RWPE1 (cell line): ENCODE measurements at places on chromosomes 16 and 17.

- DNase-seq = no peak
Observed at GRCh38 chr17:34579979-34580684, 750 bp downstream of the TMEM132E start.

GRCh38 chr17:38428643-38429371 lies 543 bp downstream of the ARHGAP23 start:
- peak; percentile 70 for DNase-seq

DNA sequence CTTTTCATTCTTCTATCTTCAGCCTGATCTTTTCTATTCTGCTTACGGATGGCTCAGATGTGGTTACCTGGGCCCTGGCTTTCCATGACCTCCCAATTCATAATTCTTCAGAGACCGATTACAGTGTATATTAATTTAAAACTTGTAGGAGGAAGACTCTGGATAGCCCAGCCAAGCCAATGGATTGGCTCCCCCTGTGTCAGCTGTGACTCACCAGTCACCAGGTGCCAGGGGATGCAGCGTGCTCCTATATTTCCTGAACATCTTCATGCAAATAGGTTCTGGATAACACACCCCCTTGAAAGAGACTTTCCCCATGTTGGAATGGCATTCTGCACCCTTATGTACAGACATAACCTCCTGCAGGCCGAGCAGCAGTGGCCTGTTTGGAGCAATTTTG lies 208.3 kb upstream of the WSCD1 start:
- DNase-seq = no peak

- no peak for DNase-seq
Observed at GRCh38 chr17:62855156-62855555, 47.0 kb upstream of the MARCHF10 start.

DNA sequence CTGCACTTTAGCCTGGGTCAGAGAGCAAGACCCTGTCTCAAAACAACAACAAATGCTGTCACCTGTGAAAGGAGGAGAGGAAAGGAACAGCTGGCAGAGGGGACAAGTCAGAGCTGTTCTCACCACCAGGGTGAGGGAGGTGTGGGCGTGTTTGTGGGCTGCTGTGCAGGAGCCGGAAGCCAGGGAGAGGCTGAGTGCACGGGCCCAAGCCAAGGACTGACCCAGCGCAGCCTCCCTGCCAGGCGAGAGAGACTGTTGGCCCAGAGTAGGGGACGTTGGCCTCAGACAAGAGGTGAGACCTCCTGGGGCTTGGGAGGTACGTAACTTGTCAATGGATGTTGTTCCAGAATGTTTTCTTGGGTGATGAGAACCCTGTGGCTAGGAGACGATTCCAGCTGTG lies 10.7 kb downstream of the SPNS2 start:
- DNase-seq = no peak

GRCh38 chr17:7915179-7915610 lies 894 bp downstream of the RNF227 start:
- peak; percentile 33 for DNase-seq

DNA sequence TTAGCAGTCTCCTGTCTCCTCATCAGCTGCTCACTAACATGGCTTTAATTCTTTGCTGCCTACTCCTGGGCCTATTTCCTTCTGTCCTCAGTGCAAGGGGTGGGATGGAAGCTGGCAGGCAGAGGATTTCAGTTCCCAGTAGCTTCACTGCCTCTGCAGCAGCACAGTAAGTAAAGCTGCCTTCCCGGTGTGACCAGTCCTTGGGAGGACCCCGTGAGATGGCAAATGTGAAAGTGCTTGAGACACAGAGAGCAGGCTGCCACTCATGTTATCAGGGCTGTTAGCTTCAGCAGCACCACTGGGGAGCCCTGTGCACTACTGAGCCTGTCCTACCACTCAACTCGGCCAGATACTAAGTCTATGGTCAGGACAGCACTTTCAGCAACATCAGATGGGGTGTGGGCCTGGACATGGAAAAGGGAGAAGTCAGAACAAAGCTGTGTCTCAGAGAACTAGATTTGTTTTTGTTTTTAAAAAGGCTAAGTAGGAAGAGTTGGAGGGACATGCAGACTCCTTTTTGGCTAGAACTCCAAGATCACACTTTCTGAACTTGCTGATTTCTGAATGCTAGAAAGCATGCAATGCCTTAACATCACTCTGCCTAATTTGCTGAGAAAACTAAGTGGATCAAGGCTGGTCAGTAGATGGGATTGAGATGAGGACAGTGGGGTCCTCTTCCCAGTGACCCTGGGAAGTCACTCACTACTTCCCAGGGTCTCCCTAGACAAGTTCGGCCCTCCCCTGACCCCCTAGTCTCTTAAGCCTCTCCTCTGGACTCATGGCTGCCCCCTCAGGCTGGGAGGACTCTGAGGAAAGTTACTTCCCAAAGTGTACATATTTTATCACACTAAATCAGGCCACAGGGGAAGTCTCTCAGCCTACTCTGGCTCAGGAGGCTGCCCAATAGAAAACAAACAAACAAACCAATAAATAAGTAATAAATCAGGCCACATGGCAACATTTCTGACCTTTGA lies 1.1 kb downstream of the ACSF2 start:
- DNase-seq = peak; percentile 53

DNA sequence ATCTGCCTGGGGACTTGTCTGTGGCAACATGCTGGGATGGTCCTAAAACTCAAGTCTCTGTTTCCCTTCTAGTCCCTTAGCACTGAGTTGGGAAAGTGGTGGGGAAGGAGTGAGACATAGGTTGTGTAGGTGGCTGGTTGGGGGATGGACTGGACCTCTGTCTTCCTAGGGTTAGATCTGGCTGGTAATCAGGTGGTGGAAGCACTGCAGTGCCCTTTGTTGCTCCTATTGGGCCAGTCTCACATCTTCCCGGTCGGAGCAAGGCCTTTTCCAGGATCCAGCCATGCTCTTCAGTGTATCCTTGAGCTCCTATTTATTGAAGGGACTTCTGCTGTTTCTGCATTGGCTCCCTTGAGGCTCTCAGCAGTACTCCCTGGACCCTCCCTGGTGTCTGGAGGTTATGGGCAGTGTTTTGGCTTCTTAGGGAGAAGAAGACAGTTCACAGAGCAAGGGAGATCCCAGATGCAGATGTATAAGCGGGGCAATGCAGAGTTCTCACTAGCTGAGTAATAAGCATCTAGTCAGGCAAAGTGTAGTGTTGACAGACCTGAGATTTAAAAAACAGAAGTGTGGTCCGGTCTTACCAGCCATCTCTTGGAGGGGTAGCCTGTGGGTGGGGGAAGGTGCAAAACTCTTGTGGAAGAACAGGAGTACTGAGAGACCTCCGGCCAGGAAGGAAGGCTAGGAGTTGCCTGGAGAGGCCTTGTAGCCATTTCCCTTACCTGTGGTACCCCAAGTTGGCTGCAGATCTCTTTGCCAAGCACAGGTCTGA lies 1.3 kb upstream of the NUTF2 start:
- no peak for DNase-seq

DNA sequence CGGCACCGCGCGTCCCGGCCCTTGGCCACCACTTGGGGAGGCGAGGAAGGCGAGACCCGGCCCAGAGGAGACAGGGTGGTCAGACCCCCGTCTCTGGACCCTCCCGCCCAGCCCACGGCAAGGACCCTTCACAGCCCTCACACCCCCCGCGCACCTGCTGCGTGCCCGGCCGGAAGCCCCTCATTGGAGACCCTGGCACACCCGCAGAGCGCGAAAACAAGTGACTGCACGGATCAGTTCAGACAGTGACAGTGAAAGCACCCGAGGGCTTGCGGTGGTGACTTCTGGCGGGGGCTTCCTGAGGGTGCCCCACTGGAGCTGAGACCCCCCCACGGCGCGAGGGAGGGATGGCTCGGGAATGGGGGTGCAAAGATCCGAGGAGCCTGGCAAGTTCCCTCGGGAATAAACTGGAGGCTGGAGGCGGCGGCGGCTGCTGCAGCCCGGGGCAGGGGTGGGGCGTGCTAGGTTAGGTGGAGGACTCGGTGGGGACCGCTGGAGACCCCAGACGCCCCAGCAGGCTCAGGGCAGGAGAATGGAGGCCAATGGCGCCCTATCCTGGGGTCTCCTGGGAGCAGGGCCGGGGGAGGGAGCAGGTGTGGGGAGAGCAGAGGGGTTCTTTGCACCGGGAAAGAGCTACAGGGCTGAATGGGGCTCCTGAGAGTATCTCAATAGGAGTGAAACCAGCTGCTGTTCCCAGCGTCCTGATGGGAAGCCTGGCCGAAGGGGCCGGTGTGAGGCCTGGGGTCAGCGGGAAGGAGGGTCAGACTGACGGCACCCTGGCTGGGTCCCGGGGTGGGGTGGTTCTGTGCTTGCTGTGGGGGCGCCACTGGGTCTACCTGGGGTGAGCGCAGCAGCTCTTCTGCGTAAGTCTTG lies 824 bp upstream of the FBXL16 start:
- DNase-seq = no peak

GRCh38 chr16:4293822-4294457 lies 21.1 kb upstream of the TFAP4 start:
- DNase-seq = no peak

DNA sequence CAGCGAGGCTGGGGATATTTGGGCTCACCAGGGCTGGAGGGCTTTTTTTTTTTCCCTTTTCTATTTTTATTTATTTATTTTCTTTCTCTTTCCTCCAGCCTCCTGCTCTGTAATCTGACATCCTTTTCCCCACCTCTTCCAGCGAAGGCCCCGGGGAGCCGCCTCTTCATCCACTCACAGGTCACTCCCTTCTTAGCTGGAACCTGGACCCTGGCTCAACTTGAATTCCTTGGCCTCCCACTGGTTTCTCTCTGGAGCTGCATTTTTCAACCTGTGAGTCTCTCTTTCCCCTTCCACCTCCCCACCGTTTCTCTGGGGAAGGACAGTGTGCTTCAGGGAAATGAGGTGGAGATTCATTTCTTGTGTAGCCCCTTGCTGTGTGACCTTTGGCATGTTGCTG lies 82.0 kb downstream of the MRM1 start:
- DNase-seq = no peak

- DNase-seq = no peak
Observed at GRCh38 chr16:70735141-70735979, 49.5 kb upstream of the MTSS2 start.

GRCh38 chr16:15876503-15876902 lies 11.9 kb downstream of the CEP20 start:
- no peak for DNase-seq

GRCh38 chr17:74042744-74043486 lies 160.6 kb upstream of the RPL38 start:
- peak; percentile 95 for DNase-seq

GRCh38 chr16:70656712-70657263 lies 10.4 kb downstream of the IL34 start:
- DNase-seq = no peak

DNA sequence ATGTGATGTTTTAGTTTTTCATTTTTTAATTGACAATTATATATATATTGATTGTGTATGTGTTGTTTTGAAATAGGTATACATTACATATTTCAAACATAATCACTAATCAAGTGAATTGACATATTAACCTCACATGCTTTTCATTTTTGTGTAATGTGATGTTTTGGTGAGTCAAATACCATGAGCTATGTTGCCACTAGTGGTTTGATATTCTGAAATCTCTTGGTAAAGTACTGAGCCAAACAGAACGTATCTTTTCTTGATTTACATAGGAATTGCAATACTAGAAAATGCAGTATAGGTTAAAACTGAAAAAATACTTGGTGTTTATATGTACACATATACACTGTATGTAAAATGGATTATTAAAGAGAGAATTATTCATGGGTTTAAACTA lies 65.2 kb upstream of the SIAH1 start:
- no peak for DNase-seq

DNA sequence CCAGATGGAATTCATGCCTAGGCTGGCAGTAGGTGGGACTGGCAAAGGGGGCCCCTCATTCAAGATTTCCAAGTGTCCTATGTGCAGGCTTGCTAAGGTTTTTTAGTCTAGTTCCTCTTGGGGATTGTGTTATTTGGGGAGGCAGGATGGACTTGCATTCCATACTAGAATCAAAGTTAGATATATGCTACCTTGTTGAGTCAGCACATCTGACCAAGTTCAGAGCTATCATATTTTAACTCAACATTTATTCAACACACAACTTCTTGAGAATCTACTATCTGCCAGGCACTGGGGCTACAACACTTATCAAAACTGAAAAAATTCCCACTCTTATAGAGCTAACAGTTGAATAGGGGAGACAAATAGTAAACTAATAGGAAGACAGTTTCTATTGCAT lies 6.7 kb downstream of the GP2 start:
- no peak for DNase-seq

DNA sequence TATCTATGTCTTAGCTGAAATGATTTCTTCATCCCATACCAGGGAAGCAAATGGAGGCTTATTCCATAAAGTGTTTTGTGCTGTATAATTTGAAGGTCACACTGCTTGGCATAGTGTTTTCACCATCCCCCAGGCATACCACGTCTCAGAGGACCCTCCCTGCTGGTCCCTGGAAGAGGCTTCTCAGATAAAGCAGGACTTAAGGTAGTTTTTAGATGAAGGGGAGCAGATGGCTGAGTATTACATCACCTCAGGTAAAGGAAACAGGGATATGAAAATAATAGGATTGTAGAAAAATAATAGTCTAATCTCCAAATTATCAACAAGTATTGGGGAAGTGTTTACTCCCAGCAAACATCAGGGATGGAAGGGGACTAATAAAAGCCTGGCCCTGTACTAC lies 7.3 kb upstream of the SMG1 start:
- no peak for DNase-seq

GRCh38 chr17:16155536-16155935 lies 59.8 kb downstream of the NCOR1 start:
- DNase-seq = no peak

DNA sequence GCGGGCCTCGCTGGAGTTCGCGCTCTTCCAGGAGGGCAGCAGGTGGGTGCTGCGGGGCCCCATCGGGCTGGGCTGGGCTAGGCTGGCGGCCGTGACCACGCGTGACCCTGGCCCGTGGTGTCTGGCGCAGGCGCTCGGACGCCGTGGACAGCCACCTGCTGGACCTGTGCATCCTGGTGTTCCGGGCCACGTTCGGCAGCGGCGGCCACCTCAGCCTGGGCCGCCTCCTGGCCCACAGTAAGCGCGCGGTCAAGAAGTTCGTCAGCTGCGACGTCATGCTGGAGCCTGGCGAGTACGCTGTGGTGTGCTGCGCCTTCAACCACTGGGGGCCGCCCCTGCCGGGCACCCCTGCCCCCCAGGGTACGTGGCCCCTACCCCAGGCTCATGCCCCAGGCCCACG lies 8.0 kb upstream of the PRR35 start:
- no peak for DNase-seq

GRCh38 chr16:79632289-79632688 lies 31.8 kb upstream of the MAF start:
- peak; percentile 43 for DNase-seq
